Lung (tissue), 17 donors: ENCODE measurements at places on chromosomes 4 and X.

- DNase-seq, result no peak
These were observed 45.3 kb upstream of the MAP3K15 start for GRCh38 chrX:19560611-19561010.

DNA sequence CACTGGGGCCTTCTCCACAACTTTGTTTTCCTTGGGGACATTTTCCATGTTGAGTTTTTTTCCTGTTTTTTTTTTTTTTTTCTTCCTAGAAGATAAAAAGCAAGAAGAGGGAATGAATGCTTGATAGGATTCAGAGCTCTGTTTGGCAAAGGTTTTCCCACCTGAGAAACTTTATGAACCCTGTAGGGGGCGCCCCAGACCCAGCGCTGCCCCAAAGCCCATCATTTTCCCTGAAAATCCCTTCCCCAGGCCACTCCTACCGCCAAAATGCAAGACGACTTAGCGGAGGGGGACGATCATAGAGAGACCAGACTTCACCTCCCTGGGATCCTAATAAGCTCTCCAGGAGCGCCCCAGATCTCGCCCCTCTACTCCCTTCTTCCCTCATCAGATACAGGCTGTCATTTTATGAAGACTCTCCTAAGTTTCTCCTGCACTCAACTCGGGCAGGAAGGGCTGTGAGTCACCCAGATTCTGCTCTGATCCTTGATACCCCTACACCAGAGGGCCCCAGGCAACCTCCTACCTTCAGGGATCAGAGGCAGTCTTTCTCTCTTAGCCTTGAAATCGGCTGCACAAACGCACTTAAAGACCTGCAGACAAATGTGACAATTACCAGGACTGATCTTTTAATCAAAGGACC lies 1.4 kb downstream of the BEX5 start:
- DNase-seq, result no peak

- DNase-seq, result no peak
These were observed 70.4 kb downstream of the FGFBP1 start for GRCh38 chr4:15868111-15868510.

GRCh38 chrX:19870710-19871490 lies 16.5 kb downstream of the SH3KBP1 start:
- no peak for DNase-seq

DNA sequence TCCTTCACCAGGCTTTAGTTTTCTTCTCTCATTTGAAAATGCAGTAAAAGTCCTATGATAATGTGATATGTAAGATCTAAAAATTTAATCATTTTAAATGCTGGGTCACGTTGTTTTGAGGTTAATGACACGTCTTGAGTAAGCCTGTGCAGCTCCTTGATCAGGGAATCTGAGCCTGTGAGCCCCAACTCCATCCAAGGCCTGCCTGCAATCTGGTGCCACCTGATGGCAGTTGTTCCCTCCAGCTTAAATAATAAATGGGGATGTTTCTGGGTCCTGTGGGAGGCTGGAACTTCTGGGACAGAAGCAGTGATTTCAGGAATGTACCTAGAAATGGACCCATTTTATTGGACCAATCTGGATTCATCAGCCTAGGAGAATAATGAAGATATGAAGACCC lies 455.4 kb upstream of the ADGRL3 start:
- DNase-seq, result no peak

GRCh38 chr4:25343671-25344070 lies 31.1 kb downstream of the ZCCHC4 start:
- DNase-seq, result no peak

DNA sequence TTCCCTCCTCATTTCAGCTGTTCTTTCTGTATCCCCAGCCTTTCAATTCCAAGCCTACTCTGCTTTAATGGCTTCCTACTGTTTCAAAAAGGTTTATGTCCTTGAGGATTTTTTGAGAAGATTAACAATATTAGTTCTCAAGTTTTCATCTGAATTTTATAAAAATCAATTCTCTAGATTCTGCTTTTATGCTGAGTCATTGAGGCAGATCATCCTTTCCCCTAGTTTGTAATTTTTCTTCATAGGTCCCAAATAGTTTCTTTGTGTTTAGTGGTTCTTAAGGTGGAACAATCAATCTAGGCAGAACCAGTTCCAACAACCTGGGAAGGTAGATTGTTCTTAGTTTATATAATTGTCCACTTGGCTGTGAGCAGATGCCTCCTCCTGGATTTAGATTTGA lies 100.1 kb upstream of the NAP1L5 start:
- DNase-seq, result no peak

- peak; percentile 57 for DNase-seq
These were observed 2.3 kb upstream of the MAB21L2 start for GRCh38 chr4:150579551-150580234.

DNA sequence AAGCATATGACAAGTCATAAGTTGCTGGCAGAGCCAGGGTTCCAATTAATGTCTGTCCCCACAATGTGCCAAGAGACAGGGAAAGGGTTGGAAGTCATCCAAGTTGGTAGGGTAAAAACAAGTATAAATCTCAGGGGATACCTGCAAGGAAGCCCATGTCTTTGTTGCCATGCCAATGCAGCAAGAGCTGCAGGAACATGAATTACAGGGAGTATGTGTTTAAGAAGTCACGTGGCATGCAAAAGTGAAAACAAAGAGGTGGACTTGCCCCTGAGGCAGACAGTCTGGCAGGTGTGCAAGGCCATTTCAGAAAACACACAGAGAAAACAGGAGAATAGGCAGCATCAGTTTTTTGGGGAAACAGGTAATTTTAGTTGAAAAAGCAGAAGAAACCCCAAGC lies 29.4 kb downstream of the C4orf51 start:
- DNase-seq, result no peak
